ENCODE measurements at places on chromosomes 13 and 19.

- no peak for DNase-seq
These were observed 262.1 kb downstream of the FGF9 start for GRCh38 chr13:21932996-21933395.

GRCh38 chr13:111322916-111323331 lies 2.5 kb downstream of the TEX29 start:
- DNase-seq = no peak

DNA sequence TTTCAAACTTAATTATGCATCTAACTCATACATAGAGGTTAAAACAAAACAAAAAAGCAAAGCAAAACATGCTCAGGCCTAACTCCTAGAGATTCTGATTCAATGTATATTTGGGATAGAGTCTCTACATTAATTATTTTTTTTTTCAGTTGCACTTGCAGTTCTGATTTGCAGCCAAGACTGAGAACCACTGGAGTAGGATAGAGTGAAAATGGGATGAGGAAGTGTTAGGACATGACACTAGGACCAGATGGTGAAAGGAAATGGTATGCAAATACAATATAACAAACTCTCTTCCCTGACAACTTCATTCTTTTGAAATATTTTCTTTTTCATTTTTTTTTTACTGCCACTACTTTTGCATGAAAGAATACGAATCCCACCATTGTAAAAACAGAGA lies 1.8 kb downstream of the CCDC122 start:
- no peak for DNase-seq

GRCh38 chr19:18321734-18322102 lies 1.2 kb downstream of the LSM4 start:
- peak; percentile 25 for DNase-seq

GRCh38 chr13:110653271-110653670 lies 37.9 kb downstream of the NAXD start:
- DNase-seq = no peak

- no peak for DNase-seq
These were observed 234.3 kb upstream of the TRPC4 start for GRCh38 chr13:38103851-38104250.

- DNase-seq = peak; percentile 40
These were observed 5.8 kb downstream of the ARHGAP35 start for GRCh38 chr19:46866407-46867136.

GRCh38 chr19:45876411-45877197 lies 9.3 kb downstream of the IRF2BP1 start:
- DNase-seq = no peak

DNA sequence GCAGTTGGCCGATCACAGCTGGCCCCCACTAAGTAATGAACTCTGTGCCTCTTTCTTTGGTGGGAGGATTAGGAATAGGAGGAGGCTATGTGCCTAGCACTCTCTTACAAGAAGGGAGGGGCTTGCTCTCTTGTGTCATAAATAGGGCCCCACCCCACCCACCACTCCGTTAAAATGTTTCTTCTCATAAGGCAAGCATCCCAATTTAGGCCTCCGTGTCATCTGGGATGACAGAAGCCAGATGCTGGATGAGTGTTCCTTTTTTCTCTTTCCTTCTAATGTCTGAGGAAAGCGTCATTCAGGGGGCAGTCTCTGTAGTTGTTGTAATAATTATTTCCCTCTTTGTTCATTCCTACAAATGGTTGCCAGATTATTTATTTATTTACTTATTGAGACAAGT lies at the start of gene LIPE:
Gene LIPE, minus strand, starts transcription at position 76 of the 400 bp plus-strand sequence. CDS start 239 bp downstream, outside the sequence.
- peak; percentile 43 for DNase-seq

DNA sequence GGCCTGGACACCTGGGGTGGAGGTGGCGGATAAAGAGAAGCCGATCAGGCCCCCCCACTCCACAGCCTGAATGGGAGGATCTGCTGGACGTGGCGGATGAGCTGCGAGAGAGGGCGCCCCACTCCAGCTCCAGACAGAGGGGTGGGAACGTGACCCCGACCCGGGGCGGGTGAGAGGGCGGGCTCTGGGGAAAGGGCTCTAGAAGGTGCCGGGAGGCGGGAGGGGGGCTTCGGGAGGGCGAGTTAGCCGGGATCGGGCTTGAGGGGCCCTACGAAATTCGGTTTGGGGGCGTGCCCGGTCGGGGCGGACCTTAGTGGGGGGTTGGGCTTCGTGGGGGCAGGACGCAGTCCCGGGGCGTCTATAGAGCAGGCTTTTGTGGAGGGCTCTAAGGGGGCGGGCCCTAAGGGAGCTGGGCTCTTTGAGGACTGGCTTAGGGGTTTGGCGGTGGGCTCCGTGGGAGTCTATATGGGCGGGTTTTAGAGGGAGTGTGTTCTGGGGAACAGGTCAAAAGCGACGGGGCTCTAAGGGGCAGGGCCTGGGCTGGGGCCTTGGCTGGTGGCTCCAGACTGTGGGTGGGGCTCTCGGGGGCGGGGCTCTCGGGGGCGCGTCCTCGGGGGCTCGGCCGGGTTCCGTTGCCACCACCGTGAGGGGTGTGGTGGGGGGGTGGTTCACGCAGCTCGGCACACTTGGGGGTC lies 4.1 kb upstream of the NANOS3 start:
- DNase-seq = no peak

DNA sequence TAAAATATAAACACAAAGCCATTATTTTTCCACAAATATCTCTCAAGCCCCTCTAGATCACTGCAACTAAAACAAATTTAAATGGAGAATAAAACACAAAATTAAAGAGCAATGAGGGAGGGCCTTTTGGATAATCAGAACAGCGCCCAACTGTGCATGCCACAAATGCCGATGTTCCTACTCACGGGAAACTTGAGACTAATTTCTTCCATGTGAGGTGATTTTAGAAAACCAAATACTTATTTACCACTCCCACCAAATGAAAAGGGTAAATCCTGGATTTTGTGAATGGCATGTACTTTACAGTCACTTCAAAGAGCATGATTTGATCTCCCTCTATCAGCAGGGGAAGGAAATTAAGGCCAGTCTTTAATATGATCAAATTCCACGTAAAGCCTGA lies 74.8 kb downstream of the SLC7A1 start:
- peak; percentile 92 for DNase-seq

DNA sequence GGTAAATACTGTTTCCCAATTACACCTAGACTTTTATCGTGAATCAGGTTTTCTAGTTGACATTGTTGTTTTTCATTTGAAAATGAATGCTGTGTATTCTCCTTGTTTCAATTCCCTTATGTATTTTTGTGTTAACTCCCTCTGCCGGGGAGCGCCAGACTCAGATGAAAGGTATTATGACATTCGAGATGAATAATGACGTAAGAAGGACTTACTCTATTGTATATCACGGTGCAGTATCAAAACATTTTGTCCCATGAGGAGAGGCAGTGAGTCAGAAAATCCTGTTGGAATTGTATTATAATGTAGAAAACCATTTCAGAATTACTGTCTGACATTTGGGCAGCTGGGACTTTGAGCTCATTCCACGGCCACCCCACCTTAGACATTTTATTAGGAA lies 61.6 kb downstream of the LRCH1 start:
- peak; percentile 88 for DNase-seq

DNA sequence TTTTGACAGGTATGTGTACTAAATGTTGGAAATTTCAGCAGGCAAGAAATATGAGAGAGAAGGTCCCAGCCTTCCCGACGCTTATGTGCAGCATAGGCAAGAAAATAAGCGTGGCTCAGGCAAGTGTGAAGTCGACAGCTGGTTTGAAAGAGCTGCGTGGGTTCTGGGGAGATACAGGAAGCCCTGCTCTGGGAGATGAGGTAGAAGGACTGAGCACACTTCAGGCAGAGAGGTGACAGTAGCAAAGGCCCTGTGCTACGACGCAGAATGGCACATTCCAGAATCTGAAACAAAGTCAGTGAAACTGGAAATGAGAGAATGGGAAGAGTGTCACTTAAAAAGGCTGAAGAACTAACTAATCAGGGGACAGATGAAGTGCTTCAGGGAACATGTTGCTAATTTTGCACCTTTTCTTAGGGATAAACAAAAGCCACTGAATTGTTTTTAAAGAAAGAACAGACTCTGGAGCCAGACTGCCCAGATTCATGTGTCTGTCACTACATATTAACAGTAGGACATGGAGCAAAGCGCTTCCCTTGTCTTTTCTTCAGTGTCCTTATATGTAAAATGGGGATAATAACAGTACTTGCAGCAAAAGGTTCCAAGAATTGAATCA lies 160.1 kb downstream of the SPRY2 start:
- DNase-seq = no peak

- no peak for DNase-seq
These were observed 361.9 kb downstream of the TBC1D4 start for GRCh38 chr13:75120085-75120484.

- no peak for DNase-seq
These were observed 1576.9 kb upstream of the SPRY2 start for GRCh38 chr13:81917810-81918209.

DNA sequence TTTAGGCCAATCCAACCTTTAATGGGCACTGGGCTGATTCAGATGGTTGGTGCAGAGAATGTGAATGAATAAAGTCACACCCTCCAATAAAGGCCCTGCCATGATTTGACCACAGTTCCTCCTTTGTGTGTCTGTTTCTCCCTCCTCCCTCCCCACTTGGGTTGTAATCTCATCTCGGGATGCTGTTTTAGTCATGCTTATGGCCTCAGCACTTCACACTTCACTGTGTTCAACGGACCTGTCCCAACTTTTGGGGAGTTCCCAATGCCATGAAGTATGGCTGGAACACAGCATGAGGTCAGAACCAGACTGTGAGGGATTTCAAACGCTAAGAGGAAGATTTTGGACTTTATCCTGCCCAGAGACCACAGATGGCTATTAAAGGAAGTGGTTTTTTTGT lies 5.6 kb upstream of the RAB8A start:
- no peak for DNase-seq

DNA sequence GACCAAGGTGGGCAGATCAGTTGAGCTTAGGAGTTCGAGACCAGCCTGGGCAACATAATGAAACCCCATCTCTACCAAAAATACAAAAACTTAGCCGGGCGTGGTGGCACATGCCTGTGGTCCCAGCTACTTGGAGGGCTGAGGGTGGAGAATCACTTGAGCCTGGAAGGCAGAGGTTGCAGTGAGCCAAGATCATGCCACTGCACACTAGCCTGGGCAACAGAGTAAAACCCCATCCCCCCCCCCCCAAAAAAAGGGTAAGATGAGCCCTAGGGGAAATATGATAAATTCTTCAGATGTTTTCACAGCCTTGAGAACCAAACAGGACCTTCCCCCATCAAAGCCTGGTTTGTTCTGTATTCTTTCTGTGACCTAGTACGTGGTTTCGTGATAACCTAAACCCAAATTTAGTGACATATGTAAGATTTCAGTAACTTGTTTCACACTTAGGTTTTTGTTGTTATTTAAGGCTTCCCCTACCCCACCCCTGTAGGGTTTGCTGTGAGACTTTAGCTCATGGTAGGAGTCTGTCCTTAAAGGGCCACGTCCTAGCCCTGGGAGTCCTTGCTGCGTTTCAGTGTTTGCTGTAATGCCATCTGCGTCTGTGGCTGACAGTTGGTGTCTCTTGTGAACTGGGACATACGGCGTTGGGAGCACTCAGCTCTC lies 49.6 kb downstream of the MYO9B start:
- DNase-seq = peak; percentile 56

- no peak for DNase-seq
These were observed 2.0 kb downstream of the GPR12 start for GRCh38 chr13:26758496-26759157.

GRCh38 chr19:33300894-33301143 lies 1.5 kb downstream of the CEBPA start:
- no peak for DNase-seq

DNA sequence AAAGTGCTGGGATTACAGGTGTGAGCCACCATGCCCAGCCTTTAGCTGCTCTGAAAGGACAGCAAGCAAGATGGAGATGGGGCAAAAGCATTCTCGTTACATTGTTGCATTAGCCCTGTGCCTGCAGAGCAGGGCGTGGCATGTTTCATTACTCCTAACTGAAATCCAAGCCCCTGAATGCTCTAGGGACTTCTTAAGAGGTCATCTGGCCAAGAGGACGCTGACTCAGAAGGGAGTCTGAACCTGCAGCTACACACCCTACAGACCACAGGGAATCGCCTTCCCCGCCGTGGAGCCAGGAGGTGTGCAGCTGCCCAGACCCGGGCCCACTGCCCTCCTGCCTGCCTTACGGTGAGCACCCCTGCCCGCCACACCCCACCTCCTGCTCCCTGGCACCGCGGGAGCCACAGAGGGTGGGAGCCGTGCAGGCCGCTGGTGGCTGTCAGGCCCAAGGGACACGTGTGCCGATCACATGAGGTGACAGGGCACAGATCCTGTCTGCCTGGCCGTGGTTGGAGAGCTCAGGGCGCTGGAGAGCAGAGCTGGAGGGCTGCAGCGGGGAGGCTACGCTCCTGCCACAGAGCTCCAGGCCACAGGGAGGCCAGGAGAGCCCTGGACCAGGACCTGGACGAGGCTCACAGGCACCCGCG lies 27.2 kb downstream of the ADPRHL1 start:
- peak; percentile 39 for DNase-seq

DNA sequence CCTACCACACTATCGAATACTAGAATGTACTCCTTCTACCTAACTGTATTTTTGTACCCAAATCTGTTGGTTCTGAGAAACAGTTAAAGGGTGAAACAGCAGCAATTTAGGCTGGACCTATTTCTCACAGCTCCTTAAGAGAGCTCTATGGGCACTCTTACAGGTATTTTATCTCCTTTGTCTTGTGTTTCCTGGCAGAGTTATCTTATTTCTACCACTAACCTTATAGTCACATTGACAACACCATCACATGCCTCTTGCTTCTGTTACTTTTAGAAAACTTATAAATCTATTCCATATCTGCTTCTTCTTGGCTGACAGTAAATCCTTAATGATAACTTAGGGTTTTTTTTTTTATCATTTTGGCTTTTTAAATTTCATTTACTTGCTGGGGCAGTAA lies 130.7 kb downstream of the MYO16 start:
- no peak for DNase-seq

- DNase-seq = no peak
These were observed 943 bp downstream of the EXOC3L2 start for GRCh38 chr19:45244133-45244794.

- DNase-seq = no peak
These were observed 56.9 kb downstream of the MLLT1 start for GRCh38 chr19:6222884-6223283.
